ENCODE measurements at places on chromosomes 3 and 15.

- no peak for DNase-seq
- H3K27ac ChIP-seq = no peak overlapping the region
- no peaks in the 10 kb centered on the region for H3K4me1 ChIP-seq
- H3K27me3 ChIP-seq = no peaks in the 10 kb centered on the region
Measured at GRCh38 chr15:37031198-37031597, 69.2 kb downstream of the MEIS2 start.

- no peaks in the 10 kb centered on the region for H3K36me3 ChIP-seq
- peaks cover 23% of the 10 kb centered on the region for H3K4me1 ChIP-seq
- no peak overlapping the region for H3K4me3 ChIP-seq
- H3K27me3 ChIP-seq = no peaks in the 10 kb centered on the region
- no peak for DNase-seq
Measured at GRCh38 chr3:186217820-186218164, 108.9 kb upstream of the ETV5 start.

DNA sequence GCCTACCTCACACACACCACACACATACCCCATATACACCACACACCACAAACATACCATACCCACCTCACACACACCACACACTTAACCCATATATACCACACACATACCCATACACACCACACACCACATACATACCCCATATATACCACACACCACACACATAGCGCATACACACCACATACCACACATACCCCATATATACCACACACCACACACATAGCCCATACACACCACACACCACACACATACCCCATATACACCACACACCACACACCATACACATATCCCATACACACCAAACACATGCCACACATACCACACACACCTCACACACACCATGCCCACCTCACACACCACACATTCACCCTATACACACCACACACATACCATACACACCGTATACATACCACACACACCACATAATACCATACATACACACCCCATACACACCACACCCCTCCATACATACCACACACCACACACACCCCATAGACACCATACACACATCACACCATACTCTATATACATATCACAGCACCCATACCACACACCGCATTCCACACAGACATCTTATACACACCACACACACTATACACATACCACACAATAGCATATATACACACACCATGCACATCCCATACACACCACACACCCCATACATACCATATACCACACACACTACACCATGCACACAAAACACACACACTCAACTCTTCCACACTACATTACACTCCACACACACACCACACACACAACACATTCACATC lies 29.5 kb downstream of the APBA2 start:
- no peaks in the 10 kb centered on the region for H3K4me1 ChIP-seq
- no peak overlapping the region for H3K27ac ChIP-seq
- H3K4me3 ChIP-seq = no peak overlapping the region
- no peak for DNase-seq
- no peaks in the 10 kb centered on the region for H3K36me3 ChIP-seq
- H3K27me3 ChIP-seq = no peaks in the 10 kb centered on the region

- no peak overlapping the region for H3K27ac ChIP-seq
- DNase-seq = no peak
- peaks cover 10% of the 10 kb centered on the region for H3K4me1 ChIP-seq
- H3K36me3 ChIP-seq = no peaks in the 10 kb centered on the region
- no peaks in the 10 kb centered on the region for H3K27me3 ChIP-seq
- H3K4me3 ChIP-seq = peak overlapping the region; percentile 9
Measured at GRCh38 chr15:83747050-83747717, 93.3 kb downstream of the ADAMTSL3 start.

- H3K27me3 ChIP-seq = no peaks in the 10 kb centered on the region
- H3K27ac ChIP-seq = no peak overlapping the region
- DNase-seq = no peak
- peaks cover 3% of the 10 kb centered on the region for H3K4me1 ChIP-seq
Measured at GRCh38 chr3:64748244-64748904, 60.6 kb upstream of the ADAMTS9 start.

GRCh38 chr15:29968895-29969561 lies 113.7 kb upstream of the GOLGA8J start:
- no peak for DNase-seq
- peaks cover 53% of the 10 kb centered on the region for H3K27me3 ChIP-seq
- no peak overlapping the region for H3K27ac ChIP-seq
- peaks cover 6% of the 10 kb centered on the region for H3K4me1 ChIP-seq

DNA sequence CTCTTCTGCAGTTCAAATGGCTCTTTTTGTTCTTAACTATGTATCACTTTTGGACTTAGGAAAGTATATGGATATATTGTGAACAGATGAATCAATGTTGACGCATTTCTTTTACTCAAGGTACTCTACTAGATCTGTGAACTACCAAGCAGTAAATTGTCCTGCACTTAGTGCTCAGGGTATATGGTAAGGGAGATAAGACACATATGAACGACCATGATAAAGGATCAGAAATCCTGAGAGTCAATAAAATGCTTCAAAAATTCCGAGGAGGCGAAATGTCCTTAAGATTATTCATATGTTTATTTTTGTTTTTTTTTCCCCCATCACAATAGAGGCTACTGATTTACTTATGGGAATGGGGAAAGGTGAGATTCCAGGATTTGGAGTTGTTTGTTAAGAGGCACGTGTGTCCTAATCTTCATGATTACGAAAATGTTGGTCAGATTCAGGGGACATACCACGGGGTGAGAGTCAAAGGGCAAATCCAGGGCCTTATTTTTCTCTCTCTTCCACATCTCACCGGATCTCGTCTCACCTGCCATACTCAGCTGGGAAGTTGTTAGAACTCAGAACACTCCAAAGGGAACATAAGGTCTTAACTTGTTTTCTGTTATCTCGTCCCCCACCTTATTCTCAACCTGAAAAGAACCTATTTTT lies 475.1 kb upstream of the TBL1XR1 start:
- DNase-seq = no peak
- no peaks in the 10 kb centered on the region for H3K36me3 ChIP-seq
- H3K27ac ChIP-seq = no peak overlapping the region
- no peak overlapping the region for H3K4me3 ChIP-seq

DNA sequence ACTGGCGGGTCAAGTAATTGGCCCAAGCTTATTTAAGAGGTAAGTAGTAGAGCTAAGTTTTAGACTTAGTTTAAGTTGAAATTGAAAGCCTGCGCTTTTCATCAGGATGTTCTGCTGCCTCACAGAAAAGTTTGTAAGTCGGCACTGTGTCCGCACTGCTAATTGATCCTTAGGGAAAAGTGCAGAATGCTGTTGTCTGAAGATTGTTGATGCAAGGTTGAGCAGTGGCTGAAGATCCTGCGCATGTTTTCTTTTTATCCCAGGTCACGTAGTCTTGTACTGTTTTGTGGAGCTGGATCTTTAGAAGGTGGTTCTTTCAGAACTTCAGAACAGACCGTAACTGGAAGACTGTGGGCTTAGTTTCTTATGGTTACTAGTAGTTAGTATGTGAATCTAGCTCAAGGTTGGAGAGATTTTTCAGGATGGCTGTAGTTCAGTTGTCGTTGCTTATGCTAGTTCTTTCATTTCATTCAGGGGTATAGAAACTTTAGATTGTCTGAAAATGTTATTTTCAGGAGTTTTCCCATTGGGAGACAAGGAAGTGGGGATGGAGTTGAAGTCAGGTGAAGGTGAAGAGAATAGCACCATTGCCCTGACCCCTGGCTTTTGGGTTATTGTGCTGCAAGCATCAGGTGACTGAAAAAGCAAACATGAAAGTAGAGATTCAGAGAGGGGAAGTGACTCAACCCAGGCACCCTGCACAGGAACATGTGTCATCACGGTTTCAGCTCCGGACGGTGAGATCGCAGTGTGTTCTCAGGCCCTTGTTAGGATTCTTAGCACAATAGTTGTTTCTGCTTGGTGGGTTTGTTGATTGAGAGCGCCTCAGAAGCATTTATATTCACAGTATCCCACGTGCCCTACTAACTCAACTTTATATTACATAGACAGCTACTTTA lies 32.8 kb downstream of the AKAP13 start:
- H3K27ac ChIP-seq = peak overlapping the region; percentile 48
- peak; percentile 82 for DNase-seq
- H3K36me3 ChIP-seq = no peaks in the 10 kb centered on the region
- H3K4me3 ChIP-seq = peak overlapping the region; percentile 10
- no peaks in the 10 kb centered on the region for H3K27me3 ChIP-seq

- no peaks in the 10 kb centered on the region for H3K4me1 ChIP-seq
- no peaks in the 10 kb centered on the region for H3K27me3 ChIP-seq
- H3K4me3 ChIP-seq = no peak overlapping the region
- H3K36me3 ChIP-seq = no peaks in the 10 kb centered on the region
- no peak for DNase-seq
- no peak overlapping the region for H3K27ac ChIP-seq
Measured at GRCh38 chr15:53789654-53790375, 30.4 kb upstream of the WDR72 start.

- DNase-seq = no peak
- H3K36me3 ChIP-seq = no peaks in the 10 kb centered on the region
- H3K4me1 ChIP-seq = no peaks in the 10 kb centered on the region
- H3K27me3 ChIP-seq = no peaks in the 10 kb centered on the region
Measured at GRCh38 chr3:70256566-70256965, 55.9 kb downstream of the MDFIC2 start.

DNA sequence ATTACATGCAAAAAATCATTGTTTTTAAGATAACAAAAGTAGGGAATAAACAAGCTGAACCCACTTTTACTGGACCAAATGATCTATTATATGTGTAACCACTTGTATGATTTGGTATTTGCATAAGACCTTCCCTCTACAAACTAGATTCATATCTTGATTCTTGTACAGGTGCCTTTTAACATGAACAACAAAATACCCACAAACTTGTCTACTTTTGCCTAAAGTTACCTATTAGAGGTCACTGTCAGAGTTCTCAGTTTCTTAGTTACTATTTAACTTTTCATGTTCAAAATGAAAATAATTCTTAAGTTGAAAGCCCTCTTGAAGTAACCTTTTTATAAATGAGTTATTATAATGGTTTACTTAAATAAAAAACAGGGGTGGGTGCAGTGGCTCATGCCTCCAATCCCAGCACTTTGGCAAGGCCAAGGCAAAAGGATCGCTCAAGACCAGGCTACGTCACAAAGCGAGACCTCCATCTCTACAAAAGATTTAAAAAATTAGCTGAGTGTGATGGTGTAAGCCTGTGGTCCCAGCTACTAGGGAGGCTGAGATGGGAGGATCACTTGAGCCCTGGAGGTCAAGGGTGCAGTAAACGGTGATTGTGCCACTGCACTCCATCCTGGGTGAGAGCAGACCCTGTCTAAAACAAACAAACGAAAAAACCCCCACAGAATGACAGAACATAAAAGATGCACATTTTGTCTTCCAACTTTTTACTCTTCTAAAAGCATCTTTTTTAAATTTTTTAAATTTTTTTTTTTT lies 16.0 kb downstream of the ACTR8 start:
- no peaks in the 10 kb centered on the region for H3K27me3 ChIP-seq
- DNase-seq = no peak
- no peak overlapping the region for H3K27ac ChIP-seq
- H3K36me3 ChIP-seq = peaks cover 94% of the 10 kb centered on the region
- H3K4me3 ChIP-seq = no peak overlapping the region

DNA sequence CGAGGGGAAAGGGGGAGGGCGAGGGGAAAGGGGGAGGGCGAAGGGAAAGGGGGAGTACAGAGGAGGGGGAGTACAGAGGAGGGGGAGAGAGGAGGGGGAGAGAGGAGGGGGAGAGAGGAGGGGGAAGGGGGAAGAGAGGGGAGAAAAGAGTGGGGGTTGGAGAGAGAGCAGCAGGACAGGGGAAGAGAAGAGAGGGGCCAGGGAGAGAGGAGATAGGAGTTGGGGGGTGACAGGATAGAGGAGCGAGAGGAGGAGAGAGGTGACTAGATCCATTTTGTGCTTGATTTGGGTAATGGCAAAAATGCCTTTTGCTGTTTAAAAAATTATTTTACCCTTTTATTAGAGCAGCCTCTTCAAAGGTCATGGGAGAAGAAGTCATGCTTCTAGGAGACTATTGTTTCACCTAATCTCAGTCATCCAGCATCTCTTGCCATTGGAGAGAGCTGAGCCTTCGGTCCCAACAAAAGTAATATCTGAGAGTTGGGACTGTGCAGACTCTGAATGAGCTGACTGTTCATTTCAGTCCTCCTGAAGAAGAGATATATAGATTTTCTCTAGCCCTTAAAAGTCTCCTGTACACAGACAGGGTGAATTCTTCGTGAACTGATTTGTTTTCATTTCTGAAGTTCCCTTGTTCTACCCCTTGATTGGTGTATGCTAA lies 15.1 kb upstream of the TOP2B start:
- no peak overlapping the region for H3K27ac ChIP-seq
- H3K36me3 ChIP-seq = no peaks in the 10 kb centered on the region
- H3K4me3 ChIP-seq = no peak overlapping the region
- DNase-seq = no peak
- no peaks in the 10 kb centered on the region for H3K4me1 ChIP-seq

- no peak overlapping the region for H3K4me3 ChIP-seq
- DNase-seq = no peak
- no peak overlapping the region for H3K27ac ChIP-seq
- H3K4me1 ChIP-seq = no peaks in the 10 kb centered on the region
- H3K27me3 ChIP-seq = no peaks in the 10 kb centered on the region
Measured at GRCh38 chr3:181999314-181999713, 287.6 kb downstream of the SOX2 start.

DNA sequence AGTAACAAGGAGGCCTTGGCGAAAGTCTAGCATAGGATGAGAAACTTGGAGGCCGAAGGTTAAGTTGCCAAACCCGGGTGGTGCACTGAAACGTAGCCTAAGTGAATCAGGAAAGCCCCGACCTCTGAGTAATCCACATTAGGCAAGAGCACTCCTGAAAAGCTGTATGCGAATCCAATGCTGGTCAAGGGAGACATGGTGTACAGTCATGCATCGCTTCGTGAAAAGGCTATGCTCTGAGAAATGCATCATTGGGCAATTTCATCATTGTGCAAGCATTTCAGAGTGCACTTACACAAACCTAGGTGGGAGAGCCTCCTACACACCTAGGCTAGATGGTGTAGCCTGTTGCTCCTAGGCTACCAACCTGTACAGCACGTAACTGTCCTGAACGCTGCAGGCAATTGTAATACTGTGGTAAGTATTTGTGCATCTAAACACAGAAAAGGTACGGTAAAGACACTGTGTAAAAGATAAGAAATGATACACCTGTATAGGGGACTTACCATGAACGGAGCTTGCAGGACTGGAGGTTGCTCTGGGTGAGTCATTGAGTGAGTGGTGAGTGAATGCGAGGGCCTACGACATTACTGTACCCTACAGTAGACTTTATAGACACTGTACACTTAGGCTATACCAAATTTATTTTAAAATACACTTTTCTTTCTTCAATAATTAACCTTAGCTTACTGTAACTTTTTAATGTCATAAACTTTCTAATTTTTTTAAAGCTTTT lies 222.5 kb downstream of the SHQ1 start:
- no peak overlapping the region for H3K4me3 ChIP-seq
- no peak overlapping the region for H3K27ac ChIP-seq
- DNase-seq = no peak

- DNase-seq = no peak
- no peak overlapping the region for H3K4me3 ChIP-seq
- no peaks in the 10 kb centered on the region for H3K27me3 ChIP-seq
- no peaks in the 10 kb centered on the region for H3K4me1 ChIP-seq
- H3K27ac ChIP-seq = no peak overlapping the region
- H3K36me3 ChIP-seq = no peaks in the 10 kb centered on the region
Measured at GRCh38 chr3:82128271-82128670, 366.8 kb upstream of the GBE1 start.

Measured in suprapubic skin (tissue), 4 donors.